ENCODE measurements at places on chromosomes 11 and 22.

- no peak for DNase-seq
Measured at GRCh38 chr11:43748095-43748494, 67.6 kb downstream of the HSD17B12 start.

- no peak for DNase-seq
Measured at GRCh38 chr11:60710482-60710881, 11.1 kb downstream of the MS4A8 start.

DNA sequence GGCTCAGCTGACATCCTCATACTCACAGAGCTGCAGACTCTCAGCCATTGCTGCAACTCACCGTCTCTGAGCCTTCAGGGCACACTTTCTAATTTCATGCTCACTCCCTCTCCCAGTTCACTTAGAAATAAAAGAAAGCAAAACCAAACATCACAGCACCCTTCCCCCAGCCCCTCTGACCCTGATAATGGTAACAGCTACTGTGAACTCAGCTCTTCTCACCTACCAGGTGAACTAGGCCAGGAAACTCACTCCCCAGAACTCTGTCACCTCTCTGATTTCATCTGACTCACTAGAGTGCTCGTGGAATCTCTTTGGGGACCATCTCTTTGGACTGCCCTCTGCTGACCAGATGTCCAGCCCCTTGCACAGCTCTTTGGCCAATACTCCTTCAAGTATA, 14.5 kb upstream of the PARVA start:
- no peak for DNase-seq

GRCh38 chr11:87236368-87236767, 198.6 kb downstream of the TMEM135 start:
- DNase-seq: no peak

DNA sequence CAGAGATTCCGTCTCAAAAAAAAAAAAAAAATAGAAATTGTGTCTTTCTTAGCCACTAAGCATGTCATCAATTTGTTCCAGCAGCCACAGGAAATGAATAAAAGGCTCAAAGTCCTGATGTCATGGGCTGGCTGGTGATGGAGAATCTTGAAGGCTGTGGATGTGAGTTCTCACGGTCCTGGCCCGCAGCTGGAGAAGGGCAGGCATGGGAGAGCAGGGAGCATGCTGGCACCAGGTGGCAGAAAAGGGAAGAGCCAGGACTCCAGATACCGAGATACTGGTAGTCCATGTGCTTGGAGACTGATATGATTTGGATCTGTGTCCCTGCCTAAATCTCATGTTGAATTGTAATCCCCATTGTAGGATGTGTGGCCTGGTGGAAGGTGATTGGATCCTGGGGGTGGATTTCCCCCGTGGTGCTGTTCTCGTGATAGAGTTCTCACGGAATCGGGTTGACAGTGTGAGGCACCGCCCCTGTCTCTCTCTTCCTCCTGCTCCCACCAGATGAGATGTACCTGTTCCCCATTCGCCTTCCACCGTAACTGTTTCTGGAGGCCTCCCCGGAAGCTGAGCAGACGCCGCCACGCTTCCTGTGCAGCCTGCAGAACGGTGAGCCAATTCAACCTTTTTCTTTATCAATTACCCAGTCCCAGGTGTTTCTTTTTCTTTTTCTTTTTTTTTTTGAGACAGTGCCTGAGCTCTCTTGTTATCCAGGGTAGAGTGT, 18.1 kb downstream of the MRGPRD start:
- DNase-seq: no peak

GRCh38 chr11:45368697-45369096, 82.6 kb upstream of the SYT13 start:
- no peak for DNase-seq

- no peak for DNase-seq
Measured at GRCh38 chr11:9752091-9752490, 88.2 kb downstream of the SWAP70 start.

Measured in hindlimb muscle (tissue), 1 donor.